ENCODE measurements at places on chromosomes 5 and 9. TPM values are rescaled to one million over a fixed set of nuclear protein-coding genes. Genes with fewer than 3 reads are reported as not detected.
A peak's percentile ranks its signal among the peaks of the same experiment; 100 is the strongest.

The CDC25C gene
- polyA plus RNA-seq = 5.7 TPM

The FOXD4L4 gene
- polyA plus RNA-seq = not detected

The NXNL2 gene
- 0.99 TPM for polyA plus RNA-seq

The CKS2 gene
- 139 TPM for polyA plus RNA-seq

The SMIM33 gene
- polyA plus RNA-seq = not detected

- DNase-seq = no peak
Measured at GRCh38 chr9:79670269-79670961, 98.7 kb downstream of the TLE4 start.

GRCh38 chr5:22889720-22890119 is 36.6 kb upstream of the CDH12 start:
- DNase-seq = no peak

GRCh38 chr5:95081500-95081960 is 203.4 kb downstream of the MCTP1 start:
- DNase-seq = peak; percentile 3

DNA sequence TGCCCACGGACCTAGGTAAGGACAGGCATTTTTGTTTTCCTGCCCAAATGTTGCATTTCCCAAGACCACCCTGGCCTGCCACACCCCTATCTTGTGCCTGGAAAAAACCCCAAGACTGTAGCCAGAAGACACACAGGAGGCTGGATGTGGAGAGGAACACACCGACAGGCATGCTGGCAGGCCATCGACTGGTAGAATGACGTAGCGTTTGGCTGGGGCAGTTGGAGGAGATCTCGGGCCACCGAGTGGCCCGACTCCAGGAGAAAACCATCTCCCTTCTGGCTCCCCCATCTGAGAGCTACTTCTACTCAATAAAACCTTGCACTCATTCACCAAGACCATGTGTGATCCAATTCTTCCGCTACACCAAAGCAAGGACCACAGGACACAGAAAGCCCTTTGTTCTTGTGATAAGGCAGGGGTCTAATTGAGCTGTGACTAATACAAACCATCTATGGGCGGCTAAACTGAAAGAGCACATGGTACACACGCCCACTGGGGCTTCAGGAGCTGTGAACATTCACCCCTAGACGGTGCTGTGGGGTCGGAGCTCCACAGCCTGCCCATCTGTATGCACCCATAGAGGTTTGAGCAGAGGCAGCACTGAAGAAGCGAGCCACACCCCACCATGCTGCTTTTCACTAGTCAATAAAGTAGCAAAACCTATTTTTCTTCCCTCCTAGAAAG is 38.9 kb upstream of the N4BP3 start:
- no peak for DNase-seq

GRCh38 chr5:63803165-63803564 is 159.1 kb downstream of the HTR1A start:
- no peak for DNase-seq

DNA sequence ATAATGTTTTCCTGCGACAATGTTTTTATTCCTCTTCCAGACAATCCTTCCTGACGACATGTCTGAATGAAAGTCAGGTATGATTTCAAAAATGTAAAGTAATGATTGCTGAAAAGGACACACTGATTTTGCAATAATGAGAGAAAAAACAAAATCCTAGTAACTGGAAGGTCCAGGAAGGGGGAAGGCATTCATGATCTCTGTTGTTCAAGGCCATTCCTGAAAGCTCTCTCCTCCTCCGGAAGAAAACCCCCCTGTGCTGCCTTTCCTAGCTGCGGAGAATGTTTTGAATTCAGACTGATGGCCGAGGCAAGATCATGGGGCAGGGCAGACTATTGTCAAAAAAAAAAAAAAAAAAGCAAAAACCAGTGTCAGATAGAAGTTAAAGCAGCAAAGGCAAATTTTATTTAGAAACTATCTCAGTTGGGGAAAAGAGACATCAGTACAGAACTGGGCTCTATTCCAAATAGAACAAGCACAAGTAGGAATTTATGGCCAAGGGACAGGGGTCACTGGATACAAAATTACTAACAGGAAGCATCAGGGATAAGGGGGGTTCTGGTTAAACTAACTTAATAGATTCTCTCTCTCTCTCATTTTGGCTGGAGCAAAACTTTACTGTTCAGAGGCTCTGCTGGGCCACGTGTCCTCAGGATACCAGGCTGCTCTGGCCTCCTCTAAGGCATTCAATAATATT is 36.5 kb upstream of the CTSV start:
- DNase-seq = no peak

DNA sequence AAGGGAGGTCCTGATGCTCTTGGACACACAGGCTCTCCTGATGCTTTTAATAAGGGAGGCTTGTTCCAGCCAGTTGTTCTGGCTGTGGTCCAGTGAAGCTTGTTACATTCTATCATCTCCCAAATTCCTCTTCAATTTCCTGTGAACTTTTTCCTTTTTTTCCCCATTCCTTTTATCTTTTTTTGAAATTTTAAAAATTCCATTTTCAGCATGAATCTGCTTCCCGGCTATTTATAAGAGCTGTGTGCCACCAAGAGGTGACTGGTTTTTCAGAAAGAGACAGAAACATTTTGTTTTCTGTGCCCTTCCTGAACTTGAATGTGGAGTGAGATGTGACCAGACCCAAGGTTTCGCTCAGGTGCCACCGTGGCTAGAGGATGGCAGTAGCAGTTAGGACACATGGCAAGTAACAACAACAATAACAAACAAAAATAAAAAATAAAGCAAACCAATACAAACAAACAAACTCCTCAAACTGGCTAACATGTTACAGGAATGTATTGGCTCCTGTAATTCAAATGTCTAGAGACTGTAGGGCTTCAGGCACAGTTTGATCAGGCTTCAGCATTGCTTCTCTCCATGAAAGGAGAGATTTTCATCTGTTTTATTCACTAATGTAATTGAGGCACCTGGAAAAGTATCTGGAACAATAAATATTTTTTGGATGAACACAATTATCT is 121.1 kb downstream of the BOD1 start:
- DNase-seq = peak; percentile 9

DNA sequence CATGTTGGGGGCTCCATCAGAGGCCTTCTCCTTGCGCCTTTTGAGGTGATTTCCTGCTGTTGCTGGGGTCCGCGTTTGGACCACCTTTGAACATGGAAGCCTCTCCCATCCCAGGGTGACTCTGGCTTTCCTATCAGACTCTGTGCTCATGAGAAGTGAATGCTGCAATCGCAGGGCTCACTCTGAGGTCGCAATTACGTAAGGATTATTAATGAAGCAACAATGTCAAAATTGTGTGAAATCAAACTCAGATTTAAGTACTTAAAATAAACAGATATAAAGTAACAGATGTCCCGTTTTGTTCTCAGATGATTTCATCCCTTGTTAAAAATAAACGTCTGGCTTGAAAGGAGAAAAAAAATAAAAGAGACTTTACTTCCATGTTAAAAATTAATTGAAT is 634.2 kb downstream of the BNC2 start:
- DNase-seq = peak; percentile 85

GRCh38 chr5:65480306-65480865 is 1.3 kb downstream of the ADAMTS6 start:
- DNase-seq = peak; percentile 81

- no peak for DNase-seq
Measured at GRCh38 chr9:72169178-72169577, 19.9 kb downstream of the GDA start.

- DNase-seq = no peak
Measured at GRCh38 chr5:157184117-157184670, 3.6 kb downstream of the ITK start.

GRCh38 chr5:54785729-54786591 is 199.4 kb downstream of the ESM1 start:
- DNase-seq = no peak

DNA sequence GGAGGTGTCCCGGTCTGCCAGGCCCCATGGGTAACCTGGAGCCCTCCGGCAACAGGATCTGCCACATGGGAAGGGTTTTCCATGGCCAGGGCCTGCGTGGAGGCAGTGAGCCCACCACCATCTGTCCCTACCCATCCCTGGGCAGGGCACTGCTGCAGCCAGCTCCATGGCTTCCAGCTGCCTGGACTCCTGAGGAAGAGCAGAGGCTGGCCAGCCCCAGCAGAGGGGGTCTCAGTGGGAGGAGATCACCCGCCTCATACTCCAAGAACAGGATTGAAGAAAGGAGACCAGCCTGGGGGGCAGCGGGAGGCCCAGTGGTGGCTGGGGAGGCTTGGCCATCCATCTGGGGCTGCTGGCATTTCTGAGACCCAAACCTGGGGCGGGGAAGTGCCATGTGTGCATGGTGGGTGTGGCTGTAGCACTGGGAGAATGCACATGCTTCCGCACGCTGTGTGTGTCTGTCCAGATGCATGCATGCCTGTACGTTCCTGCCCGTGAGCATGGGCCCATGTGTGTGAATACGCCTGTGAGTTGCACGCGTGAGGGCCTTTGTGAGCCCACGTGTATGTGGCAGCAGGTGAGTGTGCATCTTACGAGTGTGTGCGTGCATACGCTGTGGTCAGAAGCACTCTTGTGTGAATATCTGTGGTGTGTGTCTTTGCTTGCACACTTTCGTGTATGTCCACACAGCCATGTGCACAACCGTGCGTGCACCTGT is 78.5 kb downstream of the LMX1B start:
- no peak for DNase-seq

GRCh38 chr9:130331573-130331972 is 66.0 kb downstream of the HMCN2 start:
- DNase-seq = no peak

DNA sequence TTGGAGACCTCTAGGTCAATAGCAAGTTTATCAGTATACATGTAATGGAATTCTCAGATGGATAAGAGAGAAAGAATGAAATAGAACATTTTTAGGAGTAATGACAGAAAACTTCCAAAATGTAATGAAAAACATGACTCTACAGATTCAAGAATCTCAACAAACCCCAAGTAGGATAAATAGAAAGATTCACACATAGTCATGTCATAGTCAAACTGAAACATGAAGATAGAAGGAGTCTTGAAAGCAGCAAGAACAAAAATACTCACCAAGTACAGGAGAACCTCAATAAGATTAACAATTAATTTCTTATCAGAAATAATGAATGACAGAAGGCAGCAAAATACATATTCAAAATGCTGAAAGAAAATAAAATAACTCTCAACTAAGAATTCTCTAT is 164.5 kb downstream of the SPATA31D1 start:
- no peak for DNase-seq

DNA sequence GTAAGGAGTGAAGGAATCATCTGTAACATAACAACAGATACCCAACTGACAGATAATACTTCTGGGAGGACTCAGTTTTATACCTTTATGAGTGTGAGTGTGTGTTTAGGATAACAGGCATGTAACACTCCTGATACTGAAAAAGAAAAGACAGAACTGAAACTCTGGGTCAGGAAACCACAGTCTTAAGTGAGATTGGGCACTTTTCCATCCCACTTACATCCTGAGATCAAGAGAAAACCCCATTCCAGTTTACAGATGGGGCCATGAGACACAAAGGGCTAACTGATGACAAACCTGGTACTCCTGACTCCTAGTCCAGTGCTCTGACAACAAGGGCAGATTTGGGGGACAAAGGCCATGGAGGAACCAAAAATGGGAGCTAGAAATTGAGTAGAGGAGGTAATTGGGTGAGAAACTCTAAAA is 18.0 kb downstream of the IL5 start:
- DNase-seq = no peak

DNA sequence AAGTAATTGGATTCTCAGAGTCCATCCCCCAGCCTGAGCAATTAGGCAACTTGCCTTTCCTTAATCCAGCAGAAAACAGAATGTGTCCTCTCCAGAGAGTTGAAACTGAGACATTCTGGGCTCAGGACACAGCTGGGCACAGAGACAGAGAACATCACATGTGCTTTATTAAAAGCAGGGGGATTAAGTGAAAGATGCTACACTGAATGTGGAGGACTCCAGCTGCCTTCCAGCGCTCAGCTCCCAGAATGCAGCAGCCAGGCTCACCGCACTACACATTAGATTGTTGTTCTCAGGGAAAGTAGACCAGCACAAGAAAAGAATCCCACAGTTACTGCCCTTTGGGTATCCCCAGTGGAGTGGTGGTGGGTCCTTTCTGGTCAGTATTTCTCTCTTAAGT is 141.6 kb upstream of the IL12B start:
- DNase-seq = no peak

GRCh38 chr5:40441733-40442132 is 238.0 kb upstream of the PTGER4 start:
- DNase-seq = no peak

GRCh38 chr9:93593144-93593658 is 16.8 kb downstream of the PHF2 start:
- DNase-seq = no peak

GRCh38 chr9:515665-516064 is 301.0 kb downstream of the DOCK8 start:
- DNase-seq = no peak

All from right lung (tissue), 10 donors.